Putamen (tissue), 1 donor: ENCODE measurements at places on chromosomes 13 and 19.

- DNase-seq: no peak
Measured at GRCh38 chr19:2014731-2015607, 545 bp downstream of the BTBD2 start.

DNA sequence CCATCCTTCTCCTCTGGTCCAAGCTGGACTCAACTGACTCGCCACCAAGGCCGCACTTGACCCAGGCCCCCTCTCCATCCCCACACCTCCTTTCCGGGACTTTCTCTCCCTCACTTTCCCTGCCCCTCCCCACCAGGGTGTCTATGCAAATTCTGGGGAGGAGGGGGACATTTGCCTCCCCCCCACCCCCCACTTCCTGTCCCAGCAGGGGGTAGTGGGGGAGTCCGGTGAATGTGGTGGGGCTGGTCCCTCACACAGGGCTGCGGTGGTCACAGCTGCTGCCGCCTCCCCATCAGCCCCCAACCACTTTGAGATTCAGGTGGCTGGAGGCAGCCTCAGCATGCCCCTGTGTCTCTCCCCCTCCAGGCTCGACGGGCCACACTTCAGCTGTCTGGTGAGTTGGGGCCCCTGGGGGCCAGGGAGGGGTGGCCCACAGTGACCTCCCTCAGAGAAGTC lies 870 bp downstream of the SPIB start:
- no peak for DNase-seq

DNA sequence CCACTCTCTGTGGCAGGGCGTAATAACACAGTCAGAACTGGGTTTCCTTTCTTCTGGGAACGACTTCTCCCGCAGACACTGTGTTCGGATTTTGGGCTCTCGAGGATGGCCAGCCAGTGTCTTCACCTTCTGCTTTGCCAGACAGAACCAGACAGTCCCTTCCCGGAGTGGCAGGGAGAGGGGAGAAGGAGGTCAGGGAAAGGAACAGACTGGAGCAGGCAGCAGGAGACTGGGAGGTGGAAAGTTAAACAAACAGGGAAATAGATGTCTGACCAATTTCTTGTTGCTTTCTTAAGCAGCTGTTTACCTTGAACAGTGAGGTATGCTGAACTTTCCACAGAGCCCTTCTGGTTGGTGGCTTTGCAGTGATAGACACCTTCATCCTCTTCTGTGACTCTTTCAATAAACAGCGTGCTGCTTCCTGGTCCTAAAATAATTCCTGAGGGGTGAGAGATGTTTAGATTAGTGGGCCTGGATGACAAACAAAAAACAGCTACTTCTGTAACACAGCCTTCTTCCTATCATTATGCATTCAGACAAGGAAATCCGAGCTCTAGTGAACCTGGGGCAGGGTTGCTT lies 137.6 kb downstream of the FLT1 start:
- DNase-seq: no peak

DNA sequence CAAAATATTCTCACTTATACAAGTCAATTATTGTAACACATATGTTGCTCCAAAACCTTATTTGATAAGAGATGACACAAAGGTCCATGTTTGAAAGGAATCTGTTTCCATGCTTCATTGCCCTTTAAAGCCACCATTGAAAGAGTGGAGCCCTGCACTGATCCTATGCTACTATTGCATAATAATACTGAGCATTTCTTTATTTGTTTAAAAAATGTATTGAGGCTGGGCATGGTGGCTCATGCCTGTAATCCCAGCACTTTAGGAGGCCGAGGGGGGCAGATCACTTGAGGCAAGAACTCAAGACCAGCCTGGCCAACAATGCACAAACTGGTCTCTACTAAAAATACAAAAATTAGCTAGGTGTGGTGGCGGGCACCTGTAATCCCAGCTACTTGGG lies 178.8 kb upstream of the STARD13 start:
- no peak for DNase-seq

- no peak for DNase-seq
Measured at GRCh38 chr13:51959773-51960172, 51.5 kb downstream of the ATP7B start.

DNA sequence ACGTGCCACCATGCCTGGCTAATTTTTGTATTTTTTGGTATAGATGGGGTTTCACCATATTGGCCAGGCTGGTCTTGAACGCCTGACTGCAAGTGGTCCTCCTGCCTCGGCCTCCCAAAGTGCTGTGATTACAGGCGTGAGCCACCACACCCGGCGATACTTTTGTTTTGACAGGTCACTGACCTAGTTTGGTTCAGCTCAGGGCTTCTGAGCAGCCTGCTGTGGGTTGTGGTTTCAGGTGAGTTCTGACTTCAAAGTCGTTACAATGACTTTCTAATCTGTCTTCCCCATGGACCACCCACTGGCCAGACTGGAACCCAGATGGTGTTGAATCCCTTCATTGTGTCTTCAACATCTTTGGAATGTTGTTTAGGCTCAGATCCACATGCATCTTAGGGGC lies 73.8 kb downstream of the TRPM4 start:
- DNase-seq: no peak

DNA sequence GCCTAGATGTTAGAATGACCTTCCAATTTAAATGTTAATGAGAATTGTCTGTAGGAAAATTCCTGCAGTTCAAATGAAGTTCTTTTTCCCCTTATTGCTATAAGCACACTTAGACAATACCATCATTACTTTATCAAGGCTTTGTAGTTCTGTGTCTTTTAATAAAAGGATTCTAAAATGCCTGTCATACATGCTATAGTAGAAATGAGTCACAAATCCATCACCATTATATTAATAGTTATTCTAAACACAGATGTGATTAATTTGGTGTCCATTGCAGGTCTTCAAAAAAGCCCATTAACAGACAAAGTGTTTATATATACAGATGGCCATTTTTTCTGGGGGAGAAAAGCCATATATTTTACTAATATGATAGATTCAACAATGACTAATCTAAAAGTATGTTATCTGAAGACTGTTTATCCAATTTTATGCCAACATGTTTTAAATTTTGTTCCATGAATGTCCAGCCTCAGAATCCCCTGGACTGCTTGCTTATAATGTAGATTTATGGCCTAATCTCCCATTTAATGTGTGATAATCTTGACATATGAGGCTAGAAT lies 1678.3 kb upstream of the PCDH20 start:
- DNase-seq: no peak

DNA sequence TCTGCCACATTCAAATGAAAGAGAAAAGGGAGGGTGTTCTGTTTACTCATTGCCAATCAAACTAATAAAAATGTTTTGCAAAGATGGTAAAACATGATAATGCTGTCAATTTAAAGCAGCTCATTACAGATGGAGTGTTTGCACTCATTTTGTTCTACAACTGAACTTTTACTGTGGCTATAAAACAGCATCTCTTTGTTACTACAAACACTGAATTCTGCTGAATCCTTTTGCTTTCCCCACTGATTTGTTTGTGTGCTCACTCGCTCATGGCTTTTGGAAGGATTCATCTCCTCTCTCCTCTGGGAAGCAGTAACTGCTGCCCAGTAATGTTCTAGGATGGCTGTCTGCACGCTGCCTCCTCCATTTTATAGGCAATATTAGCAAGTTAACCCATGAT lies 434.5 kb downstream of the PCDH9 start:
- DNase-seq: peak; percentile 50

- no peak for DNase-seq
Measured at GRCh38 chr13:43127103-43127798, 103.9 kb downstream of the DNAJC15 start.

GRCh38 chr19:30519607-30520205 lies 147.5 kb downstream of the ZNF536 start:
- DNase-seq: no peak

DNA sequence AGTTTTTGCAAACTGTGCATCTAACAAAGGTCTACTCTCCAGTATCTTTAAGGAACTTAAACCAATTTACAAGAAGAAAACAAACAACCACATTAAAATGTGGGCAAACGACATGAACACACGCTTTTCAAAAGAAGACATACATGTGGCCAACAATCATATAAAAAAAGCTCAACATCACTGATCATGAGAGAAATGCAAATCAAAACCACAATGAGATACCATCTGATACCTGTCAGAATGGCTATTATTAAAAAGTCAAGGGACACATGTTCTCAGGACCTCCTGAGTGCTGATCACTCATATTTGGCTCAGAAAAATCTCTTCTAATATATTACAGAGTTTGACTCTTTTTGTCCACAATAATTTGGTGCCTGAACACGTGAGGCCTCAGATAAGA lies 14.2 kb upstream of the LILRB1 start:
- DNase-seq: no peak

DNA sequence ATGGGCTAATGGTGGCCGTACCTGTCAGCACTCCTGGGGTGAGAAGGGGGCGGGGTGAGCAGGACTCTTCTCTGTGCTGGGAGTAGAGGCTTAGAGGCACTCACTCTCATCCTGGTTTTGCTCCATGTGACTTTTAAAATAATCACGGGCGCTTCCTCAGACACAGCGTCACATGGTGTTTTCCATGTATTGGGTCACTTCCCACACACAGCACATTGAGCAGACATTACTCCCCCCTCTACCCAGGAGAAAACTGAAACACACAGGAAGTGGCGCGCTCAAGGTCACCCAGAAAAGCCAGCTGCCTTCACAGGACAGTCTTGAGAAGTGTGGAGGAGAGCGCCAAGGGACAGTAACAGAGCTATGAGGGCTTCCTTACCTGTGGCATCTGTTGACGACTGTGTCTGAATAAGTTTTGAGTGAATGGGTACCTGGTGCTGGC lies 23.2 kb downstream of the SPATA13 start:
- no peak for DNase-seq

GRCh38 chr19:43731846-43732245 lies 16.0 kb downstream of the IRGC start:
- no peak for DNase-seq

DNA sequence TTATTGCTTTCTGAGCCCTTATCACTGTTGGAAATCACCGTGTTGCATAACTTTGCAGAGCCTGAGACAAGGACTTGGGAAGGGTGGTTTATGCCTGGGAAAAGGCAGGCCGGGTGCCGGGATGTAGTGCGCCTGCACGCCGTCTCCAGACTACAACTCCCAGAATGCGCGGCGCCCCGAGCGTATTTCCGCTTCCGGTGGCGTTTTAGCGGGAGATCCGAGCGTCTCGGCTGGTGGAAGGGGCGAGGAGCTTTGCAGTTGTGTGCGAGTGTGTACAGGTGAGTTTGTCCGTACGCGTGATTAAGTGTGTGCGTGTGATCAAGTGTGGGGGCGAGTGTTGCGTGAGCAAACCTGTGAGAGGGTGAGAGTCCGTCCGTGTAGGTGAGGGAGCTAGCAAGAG lies 75.4 kb downstream of the PEG3 start:
- DNase-seq: peak; percentile 79

DNA sequence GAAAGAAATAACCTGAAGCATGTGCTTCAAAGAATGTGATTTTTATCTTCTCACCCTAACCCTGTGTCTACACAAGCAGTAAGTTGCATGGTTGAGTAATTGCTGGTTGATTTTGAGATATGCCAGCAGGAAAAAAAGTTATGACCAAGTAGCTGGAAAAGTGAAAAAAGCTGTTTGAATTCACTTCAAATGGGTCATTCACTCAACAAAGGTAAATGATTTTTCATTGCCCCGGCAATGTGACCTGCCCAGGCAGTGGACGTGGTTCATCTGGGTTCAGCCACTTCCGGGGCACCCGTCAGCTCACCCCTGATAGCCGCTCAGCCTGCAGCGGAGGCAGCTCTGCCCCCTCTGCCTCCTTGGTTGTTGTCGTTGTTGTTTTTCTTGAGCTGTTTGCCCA lies 18.5 kb downstream of the TNFRSF19 start:
- DNase-seq: no peak

DNA sequence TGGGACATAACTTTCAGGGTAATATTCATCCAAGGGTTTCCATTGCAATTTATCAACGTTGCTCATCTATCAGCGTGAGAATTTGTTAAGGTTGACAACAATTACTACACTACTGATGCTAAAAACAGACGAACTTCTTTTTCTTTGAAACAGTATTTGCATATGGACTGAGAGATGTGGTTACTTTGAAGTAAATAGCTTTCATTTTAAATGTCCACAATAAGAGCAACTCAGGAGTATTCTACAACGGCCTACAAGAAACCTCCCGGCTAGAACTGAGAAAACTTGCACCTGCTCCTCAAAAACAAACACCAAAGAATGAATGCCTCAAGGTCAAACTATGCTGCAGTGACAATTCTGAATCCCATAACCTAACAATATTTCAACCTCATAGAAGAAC lies 238.4 kb downstream of the IRS2 start:
- no peak for DNase-seq

DNA sequence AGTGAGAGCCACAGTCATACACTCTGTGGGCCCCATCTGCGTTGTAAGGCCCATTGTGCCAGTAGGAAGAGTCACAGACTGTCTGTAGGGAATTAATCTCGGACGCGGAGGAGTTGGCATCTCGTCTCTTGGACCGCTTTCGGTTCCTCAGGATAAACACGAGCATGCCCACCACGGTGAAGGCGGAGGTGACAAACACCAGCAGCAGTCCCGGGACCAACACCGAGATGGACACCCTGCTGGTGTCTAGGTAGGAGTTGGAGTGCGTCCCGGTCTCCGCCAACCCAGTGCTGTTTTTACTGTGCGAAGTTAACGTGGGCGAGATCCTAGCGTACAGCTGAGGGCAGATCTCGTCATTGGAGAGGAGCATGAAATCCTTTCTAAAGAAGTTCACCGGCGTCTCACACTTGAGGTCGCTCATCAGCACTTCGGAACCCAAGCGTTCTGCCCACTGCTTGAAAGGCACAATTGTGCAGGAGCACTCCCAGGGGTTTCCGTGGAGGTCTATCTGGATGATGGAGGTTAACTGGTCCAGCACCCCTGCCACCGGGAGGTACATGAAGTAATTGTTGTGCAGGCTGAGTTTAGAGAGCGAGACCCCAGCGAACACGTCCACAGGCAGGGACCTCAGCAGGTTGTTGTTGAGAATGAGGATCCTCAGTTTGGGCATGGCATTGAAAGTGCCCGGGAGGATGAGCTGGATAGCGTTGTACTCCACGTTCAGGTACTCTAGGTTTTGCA lies 2.7 kb downstream of the SLITRK1 start:
- peak; percentile 63 for DNase-seq

GRCh38 chr19:35975608-35976214 lies 19.3 kb upstream of the SDHAF1 start:
- DNase-seq: no peak

GRCh38 chr19:32339988-32340874 lies 5.2 kb upstream of the ZNF507 start:
- DNase-seq: peak; percentile 59

- DNase-seq: no peak
Measured at GRCh38 chr19:48806518-48806817, 4.4 kb downstream of the BCAT2 start.
